ENCODE measurements at places on chromosomes 7 and 10.

- no peak for DNase-seq
Observed at GRCh38 chr10:4190876-4191275, 405.9 kb upstream of the KLF6 start.

GRCh38 chr10:125089469-125089868 lies 70.9 kb downstream of the CTBP2 start:
- DNase-seq: no peak

DNA sequence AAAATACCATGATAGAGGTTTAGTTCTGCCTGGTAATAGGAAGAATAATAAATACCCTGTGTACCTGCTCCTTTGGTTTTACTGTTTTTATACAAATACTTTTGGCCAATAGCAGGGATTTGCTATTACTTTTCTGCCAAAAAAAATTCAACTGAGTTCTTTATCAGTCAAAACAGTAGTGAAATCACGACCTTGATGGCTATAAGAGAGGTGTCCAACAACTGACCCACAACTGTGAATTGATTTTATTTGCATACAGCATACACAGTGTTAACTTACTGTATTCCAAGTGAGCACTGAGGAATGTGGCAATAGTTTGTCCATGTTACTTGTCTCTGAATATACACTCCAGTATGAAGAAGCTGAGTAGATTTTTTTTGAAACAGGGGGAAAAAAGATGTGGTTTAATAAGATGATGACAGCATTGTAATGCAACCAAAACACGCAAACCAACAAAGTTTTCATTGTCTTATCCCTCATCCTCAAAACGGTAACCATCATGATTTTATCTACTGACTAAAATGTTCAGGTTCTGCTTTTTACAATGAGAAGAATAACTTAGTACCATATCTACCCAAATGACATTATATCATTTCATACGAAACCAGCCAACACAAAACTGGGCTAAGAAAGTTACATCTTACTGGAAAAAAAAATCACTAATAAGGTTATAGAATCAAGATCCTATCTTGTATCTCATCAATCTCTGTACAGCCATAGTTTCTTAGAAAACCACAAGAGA lies 63.3 kb downstream of the GSAP start:
- DNase-seq: no peak

GRCh38 chr10:49187950-49188761 lies at the start of gene TMEM273:
TSS of gene TMEM273 (minus strand) at chr10:49188391. CDS start at chr10:49188336, 55 bp downstream.
- no peak for DNase-seq

GRCh38 chr10:51875610-51876009 lies 176.2 kb upstream of the CSTF2T start:
- no peak for DNase-seq

GRCh38 chr10:49153971-49154370 lies 20.1 kb upstream of the FAM170B start:
- DNase-seq: no peak

GRCh38 chr10:71127104-71127503 lies 85.3 kb upstream of the UNC5B start:
- DNase-seq: no peak

DNA sequence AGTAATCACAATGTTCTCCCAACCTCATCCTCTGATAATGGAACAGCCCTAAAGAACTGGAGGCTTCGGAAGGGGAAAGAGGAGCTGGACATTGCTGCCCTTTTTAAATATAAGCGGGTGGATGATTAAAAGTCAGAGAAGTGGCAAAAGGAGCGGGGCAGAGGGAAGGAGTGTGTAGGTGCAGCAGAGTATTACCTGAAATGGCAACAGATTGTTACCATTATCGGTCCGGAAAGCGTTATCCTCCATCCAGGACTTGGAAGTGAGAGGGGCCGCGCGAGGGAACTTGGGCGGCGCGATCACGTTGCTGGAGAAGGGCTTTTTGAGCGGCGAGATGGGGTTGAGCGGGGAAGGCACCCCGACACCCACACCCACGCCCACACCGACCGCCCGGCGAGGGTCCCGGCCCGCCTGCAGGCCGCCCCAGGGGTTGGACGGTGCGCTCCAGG lies 51.7 kb downstream of the CPEB3 start:
- no peak for DNase-seq

GRCh38 chr10:92149261-92149660 lies 141.6 kb downstream of the CPEB3 start:
- no peak for DNase-seq

Data from stimulated activated CD4-positive, alpha-beta T cell treated with anti-CD3 and anti-CD28 coated beads, TNF-alpha, amount 100 ng/mL, for 1 hour (primary cell).